Stimulated activated CD4-positive, alpha-beta T cell treated with anti-CD3 and anti-CD28 coated beads, Interleukin-4, amount 100 ng/mL, for 48 hours (primary cell): ENCODE measurements at places on chromosomes 12 and 14.

DNA sequence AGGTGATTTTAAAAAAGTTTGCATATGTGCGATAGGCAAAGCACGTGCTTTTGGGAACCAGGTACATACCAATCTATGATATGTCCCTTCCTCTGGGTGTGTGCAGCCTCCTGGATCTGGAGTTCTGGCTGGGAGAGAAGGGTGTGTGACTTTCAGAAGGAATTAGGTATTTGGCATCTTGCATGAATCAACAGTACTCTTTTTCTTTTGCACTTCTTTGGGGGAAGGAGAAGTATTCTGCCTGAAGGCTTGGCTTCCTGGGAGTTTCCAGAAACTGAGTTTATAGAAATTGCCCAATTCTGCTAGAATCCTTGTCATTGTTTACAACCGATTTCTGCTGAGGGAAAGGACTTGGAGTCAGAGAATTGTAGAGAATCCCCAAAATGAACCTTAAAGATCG, 2.9 kb upstream of the CLMN start:
- DNase-seq = no peak

- no peak for DNase-seq
These were observed 8.7 kb downstream of the OR11H4 start for GRCh38 chr14:20247646-20248246.

- no peak for DNase-seq
These were observed 115.4 kb downstream of the ESRRB start for GRCh38 chr14:76491172-76491930.

DNA sequence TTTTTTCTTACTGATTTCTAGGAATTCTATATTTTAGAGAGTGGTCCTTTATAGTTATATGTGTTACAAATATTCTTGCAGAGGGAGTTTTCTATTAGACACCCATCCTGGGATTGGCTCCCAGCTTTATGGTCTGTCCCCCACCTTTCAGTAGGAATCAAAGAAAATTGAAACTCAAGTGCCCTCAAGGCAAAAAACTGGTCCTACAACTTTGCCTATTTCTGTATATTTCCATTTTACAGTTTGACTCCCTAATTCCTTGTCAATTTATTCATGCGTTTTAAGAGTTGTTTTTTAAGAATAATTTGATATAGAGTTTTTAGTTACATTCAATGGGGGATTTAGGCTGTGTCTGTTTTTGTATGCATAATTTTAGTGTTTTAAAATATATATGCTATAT, 208.9 kb downstream of the SYNE2 start:
- DNase-seq = no peak

DNA sequence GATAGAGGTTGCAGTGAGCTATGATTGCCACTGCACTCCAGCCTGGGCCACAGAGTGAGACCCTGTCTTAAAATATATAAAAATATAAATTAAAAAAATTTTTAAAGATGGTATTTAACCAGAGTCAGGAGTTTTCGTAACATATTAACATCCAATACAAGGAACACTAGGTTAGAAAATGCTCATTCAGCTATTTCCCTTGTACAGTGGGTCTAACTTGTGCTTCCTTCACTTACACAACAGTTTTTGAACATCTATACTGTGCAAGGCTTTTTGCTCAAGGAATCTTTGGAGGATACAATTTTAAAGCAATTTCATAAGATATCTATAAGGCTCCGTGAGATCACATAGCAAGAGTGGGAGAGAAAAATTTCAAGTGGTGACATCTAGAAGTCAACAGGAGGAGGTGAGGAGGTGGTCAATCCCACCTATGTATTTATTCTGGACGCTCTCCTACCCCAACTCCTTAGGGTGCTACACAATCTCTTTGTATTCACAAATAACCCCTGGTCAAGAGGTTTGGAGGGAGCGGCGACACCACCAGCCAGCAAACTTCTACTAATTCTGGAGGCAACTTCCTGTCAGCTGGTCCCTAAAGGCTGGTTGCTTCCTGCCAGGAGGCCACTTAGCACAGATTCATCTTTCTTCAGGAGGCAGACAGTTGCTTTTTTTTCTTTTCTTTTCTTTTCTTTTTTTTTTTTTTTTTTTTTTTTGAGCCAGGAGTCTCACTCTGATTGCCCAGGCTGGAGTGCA, 22.2 kb downstream of the DUSP16 start:
- no peak for DNase-seq

GRCh38 chr12:63981343-63981742, 136.8 kb downstream of the SRGAP1 start:
- no peak for DNase-seq

- no peak for DNase-seq
These were observed 71.5 kb downstream of the RIMBP2 start for GRCh38 chr12:130644566-130644965.

GRCh38 chr12:59185295-59185694, 265.0 kb upstream of the LRIG3 start:
- no peak for DNase-seq

- no peak for DNase-seq
These were observed 33.5 kb downstream of the UNC79 start for GRCh38 chr14:93464271-93464670.

DNA sequence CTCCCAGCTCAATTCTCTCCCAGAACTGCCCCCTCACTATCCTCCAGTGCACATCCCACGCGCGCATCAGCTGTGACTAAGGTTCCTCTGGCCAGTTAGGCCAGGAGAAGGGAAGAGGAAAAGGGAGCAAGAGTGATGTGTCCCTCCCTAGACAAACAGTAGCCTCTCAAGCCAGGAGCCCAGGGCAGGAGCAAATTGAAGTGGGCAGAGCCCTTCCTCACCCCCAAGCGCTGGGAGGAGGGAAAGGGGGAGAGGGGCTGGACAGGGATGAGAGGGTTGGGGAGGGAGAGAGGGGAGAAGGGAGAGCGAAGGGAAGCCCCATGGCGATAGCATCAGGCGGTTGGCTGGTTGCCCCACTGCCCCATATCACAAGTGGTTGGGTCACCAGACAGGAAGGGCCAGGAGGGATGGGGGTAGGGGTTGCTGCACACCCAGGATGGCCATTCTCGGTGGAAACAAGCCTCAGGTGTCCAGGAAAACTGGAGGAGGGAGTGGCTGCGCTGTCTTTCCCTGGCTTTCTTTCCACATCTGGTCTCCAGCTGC, 1.1 kb downstream of the CD63 start:
- no peak for DNase-seq

DNA sequence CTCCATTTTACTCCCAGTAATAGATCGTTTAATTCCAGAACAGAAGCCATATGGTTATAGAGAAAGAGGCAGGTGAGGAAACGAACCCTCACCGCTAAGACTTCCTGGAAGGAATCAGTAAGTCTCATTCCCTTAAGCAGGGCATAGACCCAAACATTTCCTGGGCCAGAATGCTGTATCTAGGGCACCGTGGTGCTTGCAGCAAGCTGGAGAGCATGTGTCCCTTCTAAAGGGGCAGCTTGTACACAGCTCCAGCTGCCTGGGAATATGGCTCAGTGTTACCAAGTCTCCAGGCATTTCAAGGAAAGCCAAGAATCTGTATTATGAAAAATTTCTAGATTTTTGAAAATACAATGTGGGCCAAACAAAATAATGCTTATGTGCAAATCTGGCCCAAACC, 73.4 kb downstream of the PPM1H start:
- DNase-seq = no peak

DNA sequence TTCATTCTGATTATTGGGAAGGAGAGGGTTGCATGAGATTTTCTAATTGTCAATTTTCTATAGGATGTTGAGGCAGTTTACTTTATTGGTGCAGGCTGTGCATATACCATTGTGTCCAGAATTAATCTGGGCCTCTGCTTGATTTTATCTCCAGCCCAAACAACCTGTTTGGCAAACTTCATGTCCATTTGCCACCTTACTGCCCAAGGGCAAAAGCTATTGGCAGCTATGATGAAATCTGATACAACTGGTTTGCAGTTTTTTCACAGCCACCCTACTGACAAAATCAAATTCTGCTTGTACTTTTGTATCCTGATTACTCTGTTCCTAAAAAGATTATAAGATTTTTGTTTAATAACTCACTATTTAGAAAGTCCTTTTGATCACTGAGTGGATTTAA, 789.2 kb upstream of the FBXO33 start:
- no peak for DNase-seq

DNA sequence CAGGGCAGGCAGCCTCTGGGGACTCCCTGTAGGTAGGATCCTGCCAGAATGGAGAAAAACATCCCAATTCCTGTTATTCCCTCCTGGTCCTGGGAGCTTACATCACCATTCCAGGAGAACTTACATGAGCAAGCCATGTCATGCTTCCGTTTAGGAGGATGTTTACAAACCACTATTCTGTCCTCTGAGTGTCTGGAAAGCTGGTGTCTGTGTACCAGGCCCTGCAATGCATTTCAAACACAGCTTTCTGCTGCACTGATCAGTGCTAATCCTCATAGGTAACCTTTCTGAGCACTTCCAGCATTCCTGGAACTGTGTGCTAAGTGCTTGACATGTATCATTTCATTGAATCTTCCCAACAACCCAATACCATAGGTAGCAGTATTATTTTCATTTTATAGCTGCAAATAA, 19.8 kb upstream of the MAP1LC3B2 start:
- DNase-seq = no peak

DNA sequence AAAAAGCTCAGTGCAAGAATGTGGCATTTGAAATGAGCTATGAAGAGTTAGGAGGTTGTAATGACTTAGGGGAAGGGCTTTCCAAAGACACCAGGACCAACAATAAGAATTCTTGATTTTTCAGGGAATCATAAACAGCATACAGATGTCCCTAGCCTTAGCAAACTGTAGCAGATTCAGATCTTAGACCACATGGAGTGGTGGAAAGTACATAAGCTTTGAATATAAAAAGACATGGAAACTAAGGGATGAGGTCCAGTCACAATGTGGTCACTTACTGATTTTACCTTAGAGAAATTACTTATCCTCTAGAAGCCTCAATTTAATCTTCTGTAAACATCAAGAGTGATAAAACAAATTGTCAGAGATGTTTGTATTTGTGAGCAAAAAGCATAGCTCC, 186.6 kb downstream of the DUSP6 start:
- DNase-seq = no peak

- DNase-seq = no peak
These were observed 203.1 kb downstream of the CALM1 start for GRCh38 chr14:90599748-90600507.

DNA sequence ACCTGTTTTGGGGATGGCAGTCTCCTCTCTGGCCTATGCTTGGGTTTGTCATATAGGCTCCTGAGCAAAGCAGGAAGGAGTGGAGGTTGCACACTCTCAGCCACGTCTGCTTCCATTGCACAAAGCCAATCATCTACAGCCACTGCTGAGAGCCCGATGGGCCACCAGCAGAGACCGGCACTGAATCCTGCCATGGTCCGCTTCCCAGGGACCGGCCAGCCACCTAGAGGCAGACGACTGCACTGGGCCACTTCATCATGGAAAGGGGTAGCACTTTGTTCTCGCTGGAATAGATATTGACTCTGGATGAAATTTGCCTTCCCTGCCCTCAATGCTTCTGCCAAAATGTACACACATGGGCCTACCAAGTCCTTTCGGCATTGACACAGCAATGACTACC, 22.3 kb downstream of the DLK1 start:
- no peak for DNase-seq
